NCI-H526 (cell line): ENCODE measurements at places on chromosomes 2 and 18.

DNA sequence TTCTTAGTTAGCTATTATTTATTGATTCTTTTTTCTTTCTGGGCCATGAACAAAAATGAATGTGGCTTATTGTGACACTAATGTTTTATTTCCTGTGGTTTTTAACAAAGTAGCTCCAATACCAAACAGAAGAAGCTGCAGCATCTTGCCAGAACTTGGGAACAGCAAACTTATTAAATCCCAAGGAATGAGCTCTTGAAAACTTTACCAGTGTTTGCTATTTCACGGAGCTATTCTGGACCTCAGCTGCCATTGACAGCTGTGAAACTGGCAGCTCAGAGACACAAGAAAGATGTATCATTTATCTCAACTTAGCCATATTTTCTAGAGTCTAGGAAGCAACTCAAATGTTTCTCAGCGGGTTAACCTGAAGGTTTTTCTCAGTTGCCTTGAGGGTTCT is 91.0 kb upstream of the NEUROD1 start:
- no peak for DNase-seq

- DNase-seq: no peak
Measured at GRCh38 chr2:57842531-57842930, 204.1 kb upstream of the VRK2 start.

DNA sequence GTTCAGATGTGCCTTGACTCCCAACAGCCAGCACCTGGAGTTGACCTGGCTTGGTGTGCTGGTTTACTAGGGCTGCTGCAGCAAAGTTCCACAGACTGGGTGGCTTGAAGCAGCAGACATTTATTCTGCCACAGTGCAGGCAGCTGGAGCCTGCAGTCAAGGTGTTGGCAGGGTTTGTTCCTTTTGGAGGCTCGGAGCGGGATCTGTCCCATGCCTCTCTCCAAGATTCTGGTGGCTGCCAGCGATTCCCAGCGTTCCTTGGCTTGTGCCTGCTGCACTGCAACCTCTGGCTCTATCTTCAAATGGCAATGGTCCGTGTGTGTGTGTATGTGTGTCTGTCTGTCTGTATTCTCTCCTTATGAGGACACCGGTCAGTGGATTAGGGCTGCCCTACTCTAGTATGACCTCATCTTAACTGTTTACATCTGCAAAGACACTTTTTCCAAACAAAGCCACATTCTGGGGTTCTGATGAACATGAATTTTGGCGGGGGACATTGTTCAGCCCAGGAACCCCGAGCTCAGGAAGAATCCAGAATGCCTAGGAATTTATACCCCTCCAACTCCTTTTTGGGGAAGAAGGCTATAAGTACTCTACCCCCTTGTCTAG is 44.7 kb upstream of the TMEM131 start:
- no peak for DNase-seq

DNA sequence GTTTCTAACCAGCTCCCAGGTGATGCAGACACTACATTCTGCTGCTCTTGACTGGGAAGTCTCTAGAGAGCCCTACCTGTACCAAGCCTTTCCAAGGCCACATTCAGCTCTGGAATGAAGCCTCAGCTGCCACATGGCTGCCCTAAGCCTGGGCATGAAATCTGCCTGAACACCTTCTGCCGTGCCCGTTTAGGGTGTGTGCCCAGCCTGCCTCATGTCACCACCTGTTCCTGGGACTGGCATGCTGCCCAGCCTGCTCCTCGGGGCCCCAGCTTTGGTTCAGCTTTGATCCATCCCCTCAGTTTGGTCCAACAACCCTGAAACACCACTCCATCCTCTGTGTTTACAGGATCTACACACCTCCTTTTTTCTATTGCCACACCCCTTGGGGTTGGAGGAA is 210.9 kb downstream of the L3MBTL4 start:
- DNase-seq: no peak

DNA sequence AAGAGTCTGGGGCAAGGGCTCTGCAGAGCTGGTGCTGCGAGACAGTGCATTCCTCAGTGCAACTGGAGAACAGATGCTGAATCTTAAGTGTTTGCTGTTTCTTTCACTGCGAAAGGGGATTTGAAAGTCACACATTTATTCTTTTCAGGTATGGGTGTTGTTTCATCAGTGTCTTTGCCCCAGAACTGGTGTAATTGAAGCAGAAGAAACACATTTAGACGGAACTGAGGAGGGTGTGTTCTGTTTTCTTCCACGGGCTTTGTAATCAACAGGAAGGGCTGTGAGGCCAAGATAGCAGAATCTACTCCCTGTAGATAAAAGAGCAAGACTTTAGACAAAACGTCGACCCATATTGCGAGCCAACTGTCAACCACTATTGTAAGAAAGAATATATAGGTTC is 151.9 kb downstream of the EPHA4 start:
- DNase-seq: no peak

DNA sequence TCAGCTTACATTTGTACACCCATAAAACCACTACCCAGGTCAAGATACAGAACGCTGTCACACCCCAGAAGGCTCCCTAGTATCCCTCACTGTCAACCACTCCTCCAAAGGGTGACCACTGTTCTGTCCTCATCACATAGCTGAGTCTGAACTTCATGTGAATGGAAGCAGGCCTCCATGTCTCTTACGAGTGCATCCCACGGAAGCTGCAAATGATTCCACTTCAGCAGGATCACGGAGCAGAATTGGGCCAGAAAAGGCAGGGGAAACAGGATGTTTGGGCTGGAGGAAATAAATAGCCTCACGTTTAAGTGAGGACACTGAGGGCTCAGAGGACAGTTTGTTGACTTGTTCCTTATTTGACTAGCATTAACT is 38.4 kb downstream of the LBH start:
- no peak for DNase-seq

GRCh38 chr2:85826990-85827878 is 61.6 kb downstream of the ST3GAL5 start:
- peak; percentile 81 for DNase-seq

- DNase-seq: no peak
Measured at GRCh38 chr2:62142054-62142453, 53.9 kb upstream of the B3GNT2 start.

DNA sequence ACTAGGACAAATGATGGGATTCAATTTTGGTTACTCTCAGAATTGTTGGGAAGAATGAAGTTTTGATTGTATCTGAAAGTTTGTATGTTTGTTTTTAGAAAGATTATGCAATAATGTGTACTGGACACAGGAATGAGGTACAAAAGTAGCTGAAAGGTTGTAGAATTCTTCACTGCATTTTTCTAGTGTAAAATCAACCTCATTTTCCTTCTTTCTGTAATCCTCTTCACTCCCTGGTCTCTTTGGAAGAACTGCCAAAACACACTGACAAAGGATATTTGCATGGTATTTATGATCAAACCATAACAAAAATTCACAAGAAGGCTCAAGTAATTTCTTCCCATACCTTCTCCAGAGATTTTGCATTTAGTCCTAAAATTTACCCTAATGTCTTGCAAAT is 110.7 kb downstream of the ZEB2 start:
- DNase-seq: no peak

DNA sequence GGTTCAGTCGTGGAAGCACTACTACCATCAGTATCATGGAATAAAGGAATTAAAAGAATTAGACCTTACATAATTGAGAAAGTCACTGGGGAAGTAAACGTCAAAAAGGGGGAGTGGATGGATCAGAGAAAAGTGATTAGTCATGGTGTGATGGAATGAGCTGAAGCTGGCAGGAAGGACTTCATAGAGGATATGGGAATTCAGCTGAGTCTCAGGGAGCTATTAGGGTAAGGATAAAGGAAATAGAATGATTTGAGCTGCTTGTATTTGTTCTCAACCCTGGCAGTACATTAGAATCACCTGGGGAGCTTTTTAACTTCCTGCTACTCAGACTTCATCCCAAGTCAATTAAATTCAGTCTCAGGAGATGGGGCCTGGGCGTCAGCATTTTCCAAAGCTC is 53.4 kb upstream of the SETBP1 start:
- DNase-seq: no peak

DNA sequence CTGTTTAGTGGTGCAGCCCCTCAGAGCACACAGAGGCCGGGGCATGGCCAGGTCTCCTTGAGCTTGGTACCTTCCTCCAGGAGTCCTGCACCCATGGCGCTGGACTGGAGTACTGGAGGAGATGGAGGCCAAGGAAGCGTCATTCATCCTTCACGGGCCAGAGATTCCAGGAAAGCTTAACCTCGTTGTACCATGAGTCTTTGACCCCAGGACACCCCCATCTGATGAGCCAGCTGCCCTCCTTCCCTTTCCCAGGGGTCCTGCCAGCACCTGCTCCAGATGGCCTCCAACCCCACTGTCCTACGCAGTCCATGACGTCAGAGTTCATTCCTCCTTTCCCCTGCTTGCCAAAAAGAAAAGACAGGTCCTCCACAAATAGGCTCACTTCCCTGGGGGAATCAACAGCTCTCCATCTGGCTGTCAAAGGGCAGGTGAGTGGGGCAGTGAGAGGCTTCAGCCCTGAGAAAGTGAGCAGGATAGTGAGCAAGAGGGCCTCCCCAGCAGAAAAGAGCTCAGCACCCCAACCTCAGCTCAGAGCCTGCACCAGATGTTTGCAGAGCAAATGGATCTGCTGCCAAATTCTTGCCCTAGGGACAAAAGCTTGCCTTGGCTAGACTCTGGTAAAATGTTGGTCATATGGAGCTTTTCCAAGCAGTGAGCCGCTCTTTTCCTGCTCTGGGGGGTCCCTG is 4.5 kb upstream of the NPPC start:
- DNase-seq: no peak

GRCh38 chr18:58529714-58530354 is 99.1 kb downstream of the ALPK2 start:
- DNase-seq: peak; percentile 40

- DNase-seq: peak; percentile 42
Measured at GRCh38 chr2:105176429-105176828, 65.1 kb upstream of the GPR45 start.

DNA sequence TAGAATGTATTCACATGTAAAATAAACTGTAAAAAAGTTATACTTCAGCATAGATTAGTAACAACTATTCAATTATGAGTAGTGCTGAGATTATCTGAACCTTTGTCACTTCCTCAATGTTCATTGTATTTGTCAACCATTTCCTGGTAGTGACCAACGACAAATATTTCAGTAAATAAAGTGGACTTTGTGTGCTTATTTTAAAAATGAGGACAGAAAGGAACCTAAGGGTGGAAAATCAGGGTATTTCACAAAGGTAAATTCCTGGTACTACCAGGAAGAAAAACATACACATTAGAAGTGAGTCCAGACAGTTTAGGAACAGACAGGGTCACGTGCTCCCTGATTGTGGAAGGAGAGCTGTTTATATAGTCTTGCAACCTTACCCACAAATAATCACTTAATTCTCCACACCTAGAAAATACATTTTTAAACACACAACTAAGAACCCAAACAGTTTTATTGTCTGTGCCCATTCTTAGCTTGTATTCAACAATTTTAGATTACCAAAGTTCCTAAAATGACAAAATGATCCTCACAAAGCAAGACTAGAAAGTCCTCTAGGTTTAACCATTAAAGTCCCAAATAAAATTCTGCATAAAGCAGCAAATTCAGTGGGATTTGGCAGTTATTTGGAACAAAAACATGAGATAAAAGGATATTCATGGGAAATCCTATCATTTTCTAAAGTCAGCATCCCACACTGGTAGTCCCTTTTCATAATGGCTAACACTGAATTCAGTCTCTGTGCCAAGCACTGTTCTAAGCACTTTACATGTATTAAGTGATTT is 28.2 kb downstream of the PELI1 start:
- no peak for DNase-seq

- DNase-seq: no peak
Measured at GRCh38 chr18:22391407-22392345, 26.0 kb downstream of the CTAGE1 start.
